ENCODE measurements at places on chromosomes 6 and 20.

- peak; percentile 27 for DNase-seq
Observed at GRCh38 chr20:10741060-10741459, 67.3 kb upstream of the JAG1 start.

GRCh38 chr6:56329271-56330050 is 82.1 kb upstream of the COL21A1 start:
- peak; percentile 61 for DNase-seq

DNA sequence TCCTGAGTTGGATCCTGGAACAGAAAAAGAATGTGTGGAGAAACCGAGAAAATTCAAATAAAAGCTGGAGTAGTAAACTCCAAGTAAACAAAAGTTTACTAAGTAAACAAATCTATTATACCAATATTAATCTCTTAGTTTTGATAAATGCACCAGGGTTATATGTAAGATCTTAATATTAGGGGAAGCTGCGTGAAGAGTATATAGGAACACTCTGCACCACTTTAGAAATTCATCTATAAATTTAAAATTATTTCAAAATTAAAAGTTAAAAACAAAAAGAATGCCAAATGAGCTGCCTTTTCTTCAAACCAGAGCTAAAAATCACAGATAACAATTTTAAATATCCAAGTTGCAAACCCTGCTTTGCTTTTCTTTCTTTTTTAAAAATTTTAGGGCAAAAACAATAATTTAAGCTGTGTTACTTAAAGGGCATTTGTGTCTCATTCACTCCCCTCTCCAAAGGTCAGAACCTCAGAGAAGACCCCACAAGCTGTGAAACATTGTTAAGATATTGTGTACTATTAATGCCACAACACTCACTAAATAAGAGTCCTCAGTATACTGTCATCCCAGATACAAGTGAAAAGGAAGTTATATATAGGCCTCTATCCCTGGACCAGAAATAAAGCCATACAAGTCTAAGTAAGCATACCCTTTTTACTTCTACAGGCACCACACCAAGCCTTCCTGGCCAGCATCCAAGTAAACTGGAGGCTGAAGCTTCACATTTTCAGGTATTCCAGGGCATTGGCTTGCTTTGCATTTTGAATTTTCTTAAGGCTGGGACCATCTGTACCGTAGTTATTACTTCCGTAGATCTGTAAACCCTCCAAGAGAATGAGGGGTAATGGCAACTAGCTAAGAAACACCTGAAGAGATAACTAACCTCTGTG is 7.0 kb downstream of the DNAAF9 start:
- DNase-seq = peak; percentile 7

- DNase-seq = no peak
Observed at GRCh38 chr20:62898970-62899632, 27.2 kb downstream of the DIDO1 start.

GRCh38 chr6:169539176-169539897 is 162.5 kb downstream of the WDR27 start:
- peak; percentile 22 for DNase-seq

GRCh38 chr20:59232618-59233017 is 67.8 kb upstream of the EDN3 start:
- no peak for DNase-seq

GRCh38 chr6:159467473-159468041 is 225.5 kb downstream of the SOD2 start:
- no peak for DNase-seq

DNA sequence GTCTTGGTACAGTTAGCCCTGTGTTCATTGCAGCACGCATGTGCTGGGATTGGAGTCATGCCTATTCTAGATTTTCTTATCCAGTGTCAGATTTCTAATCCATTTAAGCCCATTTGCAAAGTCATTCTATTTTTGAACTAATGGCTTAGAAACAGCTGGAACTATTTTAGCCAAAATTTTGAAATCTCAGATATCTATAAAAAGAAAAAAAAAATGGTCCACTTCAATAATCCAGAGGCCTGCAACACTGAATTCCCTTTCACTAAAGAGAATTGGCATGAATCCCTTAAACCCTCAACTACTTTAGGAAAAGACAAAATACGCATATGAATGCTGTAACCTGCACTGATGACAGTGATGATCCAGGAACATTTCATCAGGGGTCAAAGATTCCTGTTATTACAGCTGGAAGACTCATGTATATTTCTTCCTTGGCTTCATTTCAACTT is 1.5 kb downstream of the COL21A1 start:
- DNase-seq = peak; percentile 81

GRCh38 chr20:25460566-25461280 is 53.2 kb downstream of the GINS1 start:
- DNase-seq = no peak

DNA sequence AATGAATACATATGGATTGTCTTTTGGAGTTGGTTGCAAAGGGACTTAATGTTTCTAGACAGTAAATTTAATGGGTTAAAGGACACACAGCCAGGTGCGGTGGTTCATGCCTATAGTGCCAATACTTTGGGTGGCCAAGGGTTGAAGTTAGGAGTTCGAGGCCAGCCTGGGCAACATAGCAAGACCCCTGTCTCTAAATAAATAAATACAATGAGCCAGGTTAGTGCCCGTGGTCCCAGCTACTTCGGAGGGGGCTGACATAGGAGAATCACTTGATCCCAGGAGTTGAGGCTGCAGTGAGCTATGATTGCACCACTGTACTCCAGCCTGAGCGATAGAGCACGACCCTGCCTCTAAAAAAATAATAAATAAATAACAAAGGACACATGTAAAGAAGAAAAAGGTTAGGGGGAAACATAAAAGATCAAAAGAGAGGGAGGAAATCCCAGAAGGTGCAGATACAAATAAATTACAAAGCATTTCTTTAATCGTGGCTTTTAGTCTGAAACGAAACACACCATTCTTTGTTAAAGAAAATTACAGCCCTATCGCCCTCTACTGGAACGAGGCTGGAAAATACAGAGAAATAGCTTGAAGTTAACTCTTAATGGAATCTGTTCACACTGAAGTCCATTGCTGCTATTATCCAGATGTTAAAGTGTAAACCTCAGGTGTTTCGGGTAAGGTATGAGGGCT is 42.6 kb upstream of the SCML4 start:
- DNase-seq = no peak

DNA sequence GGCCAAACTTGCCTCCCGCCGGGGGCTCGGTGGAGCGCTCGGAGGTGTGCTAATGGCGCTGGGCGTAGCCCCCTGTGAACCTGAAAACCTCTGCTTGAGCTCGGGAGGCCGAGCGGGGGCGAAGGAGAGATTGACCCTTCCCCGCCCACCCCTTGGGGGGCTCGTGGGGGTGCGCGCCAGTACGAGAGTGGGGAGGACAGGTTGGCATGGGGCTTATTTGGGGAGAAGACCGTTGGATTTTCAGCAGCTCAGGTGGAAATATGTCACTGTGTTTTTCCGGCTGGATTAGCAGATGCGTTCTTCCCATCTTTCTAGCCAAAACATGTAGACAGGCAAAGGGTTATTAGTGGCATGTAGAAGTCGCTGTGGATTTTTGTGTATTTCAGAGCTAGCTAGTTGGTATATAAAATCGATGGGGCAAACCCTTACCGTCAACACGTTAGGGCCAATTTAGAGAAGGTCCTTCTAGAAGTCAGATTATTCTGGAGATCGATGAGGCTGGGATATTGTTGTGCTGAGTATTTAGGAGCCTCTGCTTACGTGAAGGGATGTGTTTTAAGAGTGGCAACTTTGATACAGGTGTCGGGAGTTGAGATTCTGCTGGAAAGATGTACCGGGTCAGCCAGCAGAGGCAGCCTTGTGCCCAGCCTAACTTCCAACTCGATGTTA is 525 bp downstream of the NCOA7 start:
- no peak for DNase-seq

DNA sequence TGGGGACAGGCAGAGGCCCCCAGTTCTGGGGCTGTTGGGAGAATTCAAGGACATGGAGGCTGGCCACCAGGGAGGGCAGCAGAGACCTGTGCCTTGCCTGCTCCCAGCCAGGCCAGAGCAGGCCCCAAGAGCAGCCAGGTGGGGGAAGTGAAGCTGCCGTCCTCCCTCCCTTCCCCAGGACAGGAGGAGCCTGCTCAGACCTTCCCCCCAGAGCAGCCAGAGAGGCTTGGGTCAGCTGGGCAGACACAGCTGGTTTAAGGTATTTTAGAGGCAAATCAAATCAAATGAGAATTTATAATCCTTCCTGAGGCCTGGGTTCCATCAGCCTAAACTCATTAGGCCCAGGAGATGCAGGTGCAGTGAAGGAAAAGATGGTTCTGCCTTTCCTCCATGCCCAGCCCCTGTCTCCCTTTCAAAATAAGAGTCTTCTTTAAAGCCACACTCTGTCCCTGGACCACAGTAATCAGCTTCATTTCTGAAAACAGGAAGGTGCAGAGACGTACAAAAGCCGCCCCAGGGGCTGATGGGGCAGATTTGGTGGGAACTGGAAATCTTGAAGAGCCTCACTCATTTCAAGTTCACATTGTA is 21.7 kb downstream of the BMP7 start:
- no peak for DNase-seq

- no peak for DNase-seq
Observed at GRCh38 chr20:55740076-55740475, 265.2 kb downstream of the CBLN4 start.

GRCh38 chr6:50707652-50708300 is 5.5 kb upstream of the TFAP2D start:
- DNase-seq = no peak

GRCh38 chr6:120083186-120083585 is 733.6 kb upstream of the MAN1A1 start:
- no peak for DNase-seq

DNA sequence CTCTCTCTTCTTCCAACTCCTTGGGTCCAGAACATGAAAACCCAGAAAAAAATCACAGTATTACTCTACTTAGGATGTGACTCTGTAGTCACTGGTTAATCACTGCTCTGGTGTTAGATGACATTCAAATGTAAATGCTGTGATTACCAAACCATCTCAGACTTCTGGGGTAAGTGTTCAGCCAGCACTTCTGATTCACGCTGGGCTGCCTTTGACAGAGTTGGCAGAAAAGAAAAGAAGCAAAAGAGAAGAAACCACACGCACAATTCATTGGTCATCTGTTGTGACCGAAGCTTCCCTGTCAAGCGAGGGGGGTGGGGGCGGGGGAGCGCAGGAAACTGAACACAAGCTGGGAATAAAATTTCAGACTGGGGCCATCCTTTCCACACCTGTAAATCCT is 82.7 kb downstream of the PSMG4 start:
- DNase-seq = peak; percentile 62

DNA sequence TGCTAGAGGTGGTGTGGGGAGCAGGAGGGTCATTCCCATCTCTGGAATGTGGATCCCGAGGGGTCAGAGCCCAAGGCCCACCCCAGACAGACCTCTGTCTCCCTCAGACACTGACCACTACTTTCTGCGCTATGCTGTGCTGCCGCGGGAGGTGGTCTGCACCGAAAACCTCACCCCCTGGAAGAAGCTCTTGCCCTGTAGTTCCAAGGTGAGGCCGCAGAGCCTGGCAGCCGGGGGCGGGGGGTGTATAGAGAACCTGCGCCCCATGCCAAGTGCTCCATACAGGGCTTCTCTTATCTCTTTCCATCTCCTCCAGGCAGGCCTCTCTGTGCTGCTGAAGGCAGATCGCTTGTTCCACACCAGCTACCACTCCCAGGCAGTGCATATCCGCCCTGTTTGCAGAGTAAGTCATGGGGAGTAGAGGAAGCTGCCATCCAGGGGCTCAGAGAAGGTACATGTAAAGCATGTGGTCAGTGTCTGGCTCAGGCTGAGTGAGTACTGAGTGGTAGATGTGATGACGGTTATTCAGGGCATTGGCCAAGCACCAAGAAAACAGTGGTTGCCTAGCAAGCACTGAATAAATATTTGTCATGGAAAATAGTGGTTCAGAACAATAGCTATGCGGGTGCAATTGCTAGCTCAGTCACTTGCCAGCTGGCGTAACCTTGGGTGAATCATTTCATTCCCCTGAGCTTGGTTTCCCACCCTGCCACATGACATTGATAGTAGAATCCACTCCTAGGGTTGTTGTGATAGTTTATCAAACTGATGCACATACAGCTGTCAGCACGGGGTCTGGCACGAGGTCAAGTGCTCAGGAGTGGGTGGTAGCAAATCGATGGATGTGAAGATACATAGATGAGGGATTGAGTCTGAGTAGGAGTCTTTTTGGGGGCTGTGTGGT is 3.5 kb downstream of the PIGT start:
- peak; percentile 89 for DNase-seq

- DNase-seq = no peak
Observed at GRCh38 chr6:118134736-118135135, 227.7 kb downstream of the SLC35F1 start.

- DNase-seq = no peak
Observed at GRCh38 chr6:132959639-132960326, 145.4 kb downstream of the RPS12 start.

DNA sequence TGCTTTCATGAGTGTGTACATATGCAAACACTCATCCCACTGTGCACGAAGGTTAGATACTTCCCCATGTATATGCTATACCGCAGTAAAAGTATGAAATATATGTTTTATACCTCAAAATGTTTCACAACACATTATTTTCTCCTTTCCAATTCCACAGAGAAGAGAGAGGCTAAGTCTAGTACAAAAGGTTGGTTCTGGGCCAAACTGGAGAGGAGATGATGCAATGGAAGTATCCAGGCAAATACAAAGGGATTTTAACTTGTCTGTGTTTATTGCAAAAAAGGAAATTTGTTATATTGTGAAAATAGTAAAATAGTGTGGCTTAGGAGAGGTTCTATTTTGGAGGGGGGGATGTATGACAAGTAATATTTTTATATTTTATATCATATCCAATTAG is 112.6 kb downstream of the PLCB1 start:
- peak; percentile 57 for DNase-seq

DNA sequence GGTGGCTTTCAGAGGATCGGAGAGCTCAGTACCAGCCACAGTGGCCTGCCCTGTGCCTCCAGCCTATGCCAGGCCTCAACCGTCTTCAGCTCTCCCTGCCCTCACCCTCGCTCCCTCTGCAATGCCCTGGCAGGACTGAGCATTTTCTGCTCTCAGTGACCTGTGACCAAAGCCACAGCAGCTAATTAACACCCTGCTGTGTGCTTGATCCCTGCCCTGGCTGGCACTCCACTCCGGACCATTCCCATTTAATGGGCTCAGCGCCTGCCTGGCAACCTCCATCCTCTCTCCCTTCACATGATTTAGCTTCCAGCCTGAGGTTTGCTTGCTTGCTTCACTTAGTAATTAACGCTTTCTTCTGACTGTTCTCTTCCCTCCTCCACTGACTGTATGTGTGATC is 287.5 kb downstream of the LRFN2 start:
- no peak for DNase-seq

DNA sequence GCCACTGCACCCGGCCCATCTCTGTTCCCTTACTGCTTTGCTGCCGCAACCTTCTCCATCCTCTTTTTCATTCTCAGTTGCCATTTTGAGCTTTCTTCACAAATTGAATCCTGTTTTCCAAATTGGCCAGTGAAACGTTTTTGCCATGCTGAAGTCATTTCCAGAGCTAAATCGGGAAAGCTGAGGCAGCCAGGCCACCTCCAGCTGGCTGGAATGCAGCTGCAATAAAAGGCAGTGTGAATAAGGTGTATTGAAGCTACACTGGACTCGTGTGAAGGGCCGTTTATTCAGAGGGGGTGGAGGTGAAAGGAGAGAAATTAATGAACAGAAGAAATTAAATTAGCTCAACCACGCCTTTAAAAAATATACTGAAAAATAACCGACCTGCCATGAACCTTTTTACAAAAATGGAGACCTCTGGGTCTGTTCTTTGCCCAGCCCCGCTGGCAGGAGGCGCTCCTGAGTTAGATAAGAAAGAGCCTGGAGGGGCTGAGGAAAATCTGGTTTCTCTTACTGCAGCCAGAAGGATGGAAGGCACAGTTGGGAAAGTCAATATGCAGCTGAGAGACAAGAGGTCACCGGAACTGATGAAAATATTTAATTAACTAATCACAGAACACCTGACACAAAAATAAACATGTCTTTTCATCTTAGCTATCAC is 283.9 kb downstream of the FOXC1 start:
- peak; percentile 26 for DNase-seq

All from foreskin fibroblast (primary cell).